Activated naive CD4-positive, alpha-beta T cell treated with Interleukin-2 at 50 U/mL for 16 hours (primary cell): ENCODE measurements at places on chromosomes 12 and 14.

DNA sequence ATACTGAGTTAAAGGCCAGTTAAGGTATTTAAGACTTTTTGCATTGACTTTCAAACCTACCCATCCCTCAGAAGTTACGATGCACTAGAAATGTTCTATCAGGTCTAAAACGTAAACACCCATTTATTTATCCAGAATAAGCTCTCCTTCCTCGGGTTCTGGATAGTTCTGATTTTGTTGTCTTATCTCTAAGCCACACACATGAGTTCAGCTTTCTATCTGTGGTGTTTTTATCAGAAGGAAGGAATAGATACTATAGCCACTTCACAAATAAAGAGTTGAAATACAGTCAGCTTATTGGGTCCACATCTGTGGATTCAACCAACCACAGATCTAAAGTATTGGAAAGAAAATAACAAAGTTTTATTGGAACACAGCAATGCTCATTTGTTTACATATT lies 5.4 kb downstream of the SFSWAP start:
- DNase-seq = no peak

DNA sequence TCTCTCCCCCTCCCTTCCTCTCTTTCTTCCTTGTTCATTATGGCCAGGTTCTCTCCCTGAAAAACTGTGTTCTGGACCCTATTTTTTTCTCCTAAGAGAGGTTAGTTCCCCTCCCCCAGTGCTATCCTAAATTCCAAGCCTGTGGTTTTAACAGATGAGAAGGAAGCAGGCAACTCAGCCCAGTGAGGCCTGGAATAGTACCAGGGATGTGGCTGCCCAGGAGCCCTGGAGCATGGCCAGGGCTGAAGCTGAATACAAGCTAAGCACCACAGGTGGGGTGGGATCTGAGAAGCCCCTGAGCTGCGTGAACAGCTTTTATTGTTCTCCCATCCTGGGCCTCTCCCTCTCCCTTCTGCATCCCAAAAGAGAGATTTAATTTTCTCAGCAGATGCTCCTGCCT lies 1581.3 kb upstream of the TMEM132C start:
- no peak for DNase-seq

- DNase-seq = no peak
These were observed 84.2 kb upstream of the STXBP6 start for GRCh38 chr14:25134184-25134583.

DNA sequence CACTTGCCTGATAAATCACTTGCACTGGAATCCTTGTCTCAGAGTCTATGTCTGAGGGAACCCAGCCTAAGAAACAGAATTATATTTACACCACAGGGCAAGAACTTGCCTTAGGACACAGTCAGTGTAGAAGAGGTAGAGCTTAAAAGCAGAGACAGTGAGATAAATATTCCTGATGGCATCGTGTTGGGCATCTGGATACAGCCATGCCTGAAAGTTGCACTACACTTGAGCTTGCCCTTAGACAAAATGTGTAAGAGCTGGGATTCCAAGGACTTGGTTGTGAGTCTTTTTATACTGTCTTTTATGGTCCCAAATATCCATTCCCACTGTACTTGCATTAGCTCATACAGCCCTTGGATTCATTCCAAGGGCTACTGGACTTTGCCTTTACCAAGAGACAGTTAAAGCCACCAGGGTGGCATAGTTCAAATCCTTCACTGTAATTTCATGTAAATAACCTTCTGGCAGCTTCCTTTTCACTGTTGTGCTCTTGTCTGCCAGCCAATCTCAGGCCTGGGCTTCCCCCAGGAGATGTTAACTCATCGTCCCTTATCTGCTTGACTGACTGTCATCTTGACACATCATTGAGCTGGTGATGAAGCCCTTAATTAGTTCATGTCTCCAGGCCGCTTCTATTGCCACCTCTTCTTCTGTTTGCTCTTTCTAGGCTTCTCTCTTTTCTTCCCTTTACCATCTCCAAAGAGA lies 577.9 kb upstream of the TBX3 start:
- no peak for DNase-seq

DNA sequence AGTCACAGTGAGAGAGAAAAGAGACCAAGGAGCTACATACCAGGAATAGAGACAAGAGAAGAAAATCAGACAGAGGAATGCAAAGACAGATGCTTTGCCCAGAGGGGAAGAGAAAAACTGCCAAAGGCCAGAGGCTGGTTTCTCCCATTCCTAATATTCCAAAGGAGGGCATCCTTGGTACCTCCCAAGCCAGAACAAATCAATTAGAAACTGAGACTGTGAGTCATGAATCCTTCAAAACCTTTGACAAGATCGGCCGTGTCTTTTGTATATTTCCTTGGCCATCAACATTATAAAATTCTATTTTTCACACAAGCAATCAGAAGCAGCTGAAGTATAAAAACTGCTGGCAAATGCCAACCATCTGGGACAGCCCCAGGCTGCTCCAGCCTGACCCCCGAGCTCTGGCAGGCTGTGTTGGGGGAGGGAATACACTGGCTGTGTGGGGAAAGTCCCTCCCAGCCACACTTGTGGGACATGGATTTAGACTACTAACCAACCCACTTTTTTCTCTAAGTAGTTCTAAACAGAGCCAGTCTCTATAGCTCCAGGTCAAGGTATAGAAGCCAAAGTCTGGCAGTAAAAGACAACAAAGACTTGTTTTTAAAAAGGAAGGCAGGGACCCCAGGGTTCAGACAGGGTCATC lies 13.7 kb downstream of the POMT2 start:
- DNase-seq = no peak

DNA sequence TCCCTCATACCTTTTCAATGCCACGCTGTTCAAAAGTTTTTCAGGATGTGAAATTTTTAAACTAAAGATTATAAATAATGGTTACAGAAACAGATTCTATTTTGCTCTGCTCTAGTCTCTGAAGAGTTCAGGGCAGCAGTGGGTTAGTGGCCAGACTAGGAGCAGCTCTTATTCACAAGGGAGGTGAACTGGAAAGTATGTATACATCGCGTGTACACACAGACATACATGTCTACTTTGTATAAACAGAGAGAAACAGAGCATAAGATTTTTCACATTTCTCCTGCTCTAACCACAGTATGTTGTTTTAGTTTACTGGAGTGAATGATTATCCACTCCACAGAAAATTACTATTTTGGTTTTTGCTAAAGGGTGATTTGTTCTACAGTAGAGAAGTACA lies 74.4 kb upstream of the CRY1 start:
- DNase-seq = no peak

DNA sequence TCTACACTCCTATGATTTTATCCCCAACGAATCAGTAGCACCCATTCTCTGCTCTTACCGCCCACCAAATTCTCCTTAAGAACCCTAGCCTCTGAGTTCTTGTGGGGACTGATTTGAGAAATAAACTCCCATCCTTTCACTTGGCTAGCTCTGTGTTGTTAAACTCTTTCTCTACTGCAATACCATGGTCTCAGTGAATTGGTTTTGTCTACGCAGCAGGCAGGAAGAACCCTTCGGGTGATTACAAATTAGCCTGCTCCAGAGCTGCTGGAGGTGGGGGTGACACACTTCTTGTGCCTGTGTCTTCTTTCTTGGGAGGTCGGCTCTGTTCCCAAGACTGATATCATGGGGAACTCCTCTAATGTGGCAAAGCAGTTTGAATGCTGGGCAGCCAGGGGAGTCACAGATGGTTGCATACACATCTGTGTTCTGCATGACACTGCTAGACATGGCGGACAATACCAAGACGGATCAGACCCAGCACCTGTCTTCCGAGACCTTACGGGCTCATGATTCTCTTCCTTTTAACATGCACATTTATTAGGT lies 1.6 kb upstream of the C1S start:
- no peak for DNase-seq

- DNase-seq = no peak
These were observed 222.9 kb upstream of the MYL2 start for GRCh38 chr12:111143271-111143670.

- DNase-seq = no peak
These were observed 8.0 kb downstream of the YY1 start for GRCh38 chr14:100246809-100247428.

DNA sequence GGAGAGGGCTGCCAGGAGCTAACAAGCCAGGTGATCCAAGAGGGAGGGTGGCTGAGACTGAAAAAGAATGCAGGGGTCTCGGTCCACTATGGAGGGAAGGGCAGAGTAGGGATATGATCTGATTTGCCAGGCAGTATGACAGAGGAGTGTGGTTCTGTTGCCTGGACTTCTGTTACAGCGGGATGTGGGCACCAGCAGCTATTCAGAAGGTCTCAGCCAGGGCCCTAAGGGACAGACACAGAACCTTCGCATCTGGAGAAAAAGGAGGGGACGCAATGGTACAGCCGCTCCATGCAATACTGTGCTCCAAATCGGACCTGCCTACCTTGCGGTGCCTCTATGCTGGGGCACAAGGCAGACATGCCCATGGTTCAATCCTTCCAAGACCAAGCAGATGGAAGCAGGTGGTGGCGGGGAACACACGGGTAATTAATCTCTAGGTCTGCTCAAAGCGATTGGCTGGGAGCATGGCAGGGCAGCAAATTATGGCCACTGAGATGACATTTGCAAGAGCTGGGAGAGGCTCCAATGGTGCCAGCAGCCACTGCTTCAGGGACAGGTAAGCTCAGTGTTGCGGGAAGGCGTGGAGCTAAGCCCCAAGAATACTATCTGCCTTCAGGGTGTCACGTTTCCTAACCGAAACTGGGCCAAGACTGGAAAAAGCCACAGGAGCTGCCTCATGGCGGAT lies 185.5 kb downstream of the FOXN3 start:
- DNase-seq = no peak
